ENCODE measurements at places on chromosomes 12 and 14. TPM values are rescaled to one million over a fixed set of nuclear protein-coding genes. Genes with fewer than 3 reads are reported as not detected.

DNA sequence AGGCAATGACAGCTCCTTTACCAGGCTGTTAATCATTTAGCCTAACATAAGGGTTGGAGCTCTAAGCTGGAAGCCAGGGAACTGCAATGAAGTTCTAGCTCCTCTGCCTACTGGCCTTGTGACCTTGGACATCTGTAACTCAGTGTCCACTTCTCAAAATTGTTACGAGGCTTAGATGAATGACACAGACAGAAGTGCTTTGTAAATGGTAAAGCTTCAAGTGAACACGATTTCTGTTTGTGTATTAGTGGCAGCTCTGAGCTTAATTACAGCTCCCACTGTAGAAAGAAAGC lies 122.8 kb downstream of the EML1 start:
- no peak for DNase-seq

DNA sequence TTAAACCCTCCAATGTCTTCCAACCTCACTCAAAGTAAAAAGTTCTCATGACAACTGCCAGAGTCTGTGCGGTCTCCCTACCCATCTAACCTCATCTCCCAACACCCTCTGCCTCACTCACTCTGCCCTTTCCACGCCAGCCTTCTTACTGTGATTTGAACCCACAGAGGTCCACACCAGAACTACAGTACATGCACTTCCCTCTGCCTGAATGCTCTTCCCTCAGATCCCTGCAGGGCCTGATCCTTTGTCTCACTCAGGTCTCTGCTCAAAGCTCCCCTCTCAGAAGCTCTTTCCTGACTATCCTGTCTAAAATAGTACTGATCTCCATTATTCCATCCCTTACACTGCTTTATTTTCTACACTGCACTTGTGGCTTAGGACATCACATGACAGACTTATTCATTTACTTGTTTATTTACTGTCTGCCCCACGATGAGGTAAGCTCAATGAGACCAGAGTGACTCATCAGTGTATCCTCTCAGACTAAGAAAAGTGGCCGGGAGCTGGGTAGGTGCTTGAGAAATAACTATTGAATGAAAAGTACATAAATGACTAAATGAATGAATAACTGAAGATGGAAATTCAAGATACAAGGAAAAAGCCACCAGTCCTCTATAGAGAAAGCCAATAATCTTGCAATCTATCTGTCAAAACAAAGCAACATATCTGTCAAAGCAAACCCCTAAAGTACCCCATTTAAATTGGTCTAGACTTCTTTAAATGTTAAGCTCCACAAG lies 17.1 kb downstream of the POMT2 start:
- no peak for DNase-seq

- no peak for DNase-seq
Measured at GRCh38 chr14:89379006-89379405, 38.0 kb downstream of the FOXN3 start.

- DNase-seq: no peak
Measured at GRCh38 chr14:99171396-99171795, 100.6 kb downstream of the BCL11B start.

The RAD51B gene
- 50.7 TPM for total RNA-seq

The ETV6 gene
- total RNA-seq: 22.5 TPM

The CLEC4C gene
- total RNA-seq: not detected
